ENCODE measurements at places on chromosomes 7 and 10.

DNA sequence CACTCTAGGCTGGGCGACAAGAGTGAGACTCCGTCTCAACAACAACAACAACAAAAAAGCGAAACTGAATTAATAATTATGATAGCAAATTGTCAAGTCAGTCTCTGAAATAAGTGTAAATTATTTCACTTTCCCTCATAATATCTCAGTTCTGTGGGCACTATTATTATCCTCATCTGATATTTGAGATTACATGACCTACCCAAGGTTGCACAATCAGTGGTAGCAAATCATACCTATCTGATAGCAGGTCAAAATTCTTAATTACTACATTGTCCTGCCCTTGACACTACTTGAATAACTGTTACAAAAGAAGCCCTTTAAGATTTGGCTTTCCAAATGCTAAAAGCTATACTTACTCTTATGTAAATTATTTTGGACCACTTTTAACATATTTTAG lies 115.2 kb upstream of the GPR22 start:
- DNase-seq: no peak

- DNase-seq: no peak
Measured at GRCh38 chr7:142796001-142796500, 25.3 kb downstream of the PRSS2 start.

DNA sequence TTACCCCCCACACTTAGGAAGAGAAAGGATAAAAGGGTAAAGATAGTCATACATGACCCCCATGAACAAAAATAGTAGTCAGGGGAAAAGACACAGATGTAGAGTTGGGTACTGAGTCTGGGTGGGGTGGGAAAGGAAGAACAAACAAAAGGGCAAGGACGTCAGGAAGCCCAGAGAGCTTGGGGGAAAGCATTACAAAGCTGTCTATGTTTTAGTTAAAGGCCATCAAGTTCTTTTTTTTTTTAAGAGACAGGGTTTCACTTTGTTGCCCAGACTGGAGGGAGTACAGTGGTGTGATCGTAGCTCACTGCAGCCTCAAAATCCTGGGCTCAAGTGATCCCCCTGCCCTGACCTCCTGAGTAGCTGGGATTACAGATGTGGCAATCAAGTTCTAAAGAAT lies 98.4 kb upstream of the PDLIM1 start:
- DNase-seq: no peak

GRCh38 chr10:3946234-3947229 lies 161.5 kb upstream of the KLF6 start:
- no peak for DNase-seq

DNA sequence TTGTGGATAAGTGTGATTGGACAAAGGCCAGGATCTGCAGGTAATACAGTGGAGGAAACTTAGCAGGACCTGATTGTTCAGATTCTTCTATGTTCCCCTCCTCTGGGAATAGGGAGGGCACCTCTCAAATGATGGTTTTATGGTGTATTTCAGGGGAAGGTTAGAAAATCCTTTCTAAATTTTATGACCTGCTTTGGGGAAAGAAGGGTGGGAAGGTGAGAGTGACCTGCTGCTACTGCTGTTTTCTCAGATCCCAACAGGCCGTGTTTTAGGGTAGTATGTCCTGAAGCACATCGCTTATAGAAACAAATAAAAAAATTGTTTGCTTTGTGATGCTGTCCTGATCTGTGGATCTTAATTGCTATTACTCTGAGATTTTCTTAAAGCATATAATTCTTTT lies 404.1 kb upstream of the GALNT17 start:
- no peak for DNase-seq

- no peak for DNase-seq
Measured at GRCh38 chr10:69004821-69005220, 16.2 kb downstream of the KIFBP start.
